Activated naive CD4-positive, alpha-beta T cell treated with Interleukin-2 at 50 U/mL for 16 hours (primary cell): ENCODE measurements at places on chromosomes 2 and 18.

GRCh38 chr18:58960946-58961722, 96.5 kb downstream of the ZNF532 start:
- no peak for DNase-seq

- no peak for DNase-seq
Observed at GRCh38 chr2:109448946-109449788, 164.6 kb downstream of the SEPTIN10 start.

DNA sequence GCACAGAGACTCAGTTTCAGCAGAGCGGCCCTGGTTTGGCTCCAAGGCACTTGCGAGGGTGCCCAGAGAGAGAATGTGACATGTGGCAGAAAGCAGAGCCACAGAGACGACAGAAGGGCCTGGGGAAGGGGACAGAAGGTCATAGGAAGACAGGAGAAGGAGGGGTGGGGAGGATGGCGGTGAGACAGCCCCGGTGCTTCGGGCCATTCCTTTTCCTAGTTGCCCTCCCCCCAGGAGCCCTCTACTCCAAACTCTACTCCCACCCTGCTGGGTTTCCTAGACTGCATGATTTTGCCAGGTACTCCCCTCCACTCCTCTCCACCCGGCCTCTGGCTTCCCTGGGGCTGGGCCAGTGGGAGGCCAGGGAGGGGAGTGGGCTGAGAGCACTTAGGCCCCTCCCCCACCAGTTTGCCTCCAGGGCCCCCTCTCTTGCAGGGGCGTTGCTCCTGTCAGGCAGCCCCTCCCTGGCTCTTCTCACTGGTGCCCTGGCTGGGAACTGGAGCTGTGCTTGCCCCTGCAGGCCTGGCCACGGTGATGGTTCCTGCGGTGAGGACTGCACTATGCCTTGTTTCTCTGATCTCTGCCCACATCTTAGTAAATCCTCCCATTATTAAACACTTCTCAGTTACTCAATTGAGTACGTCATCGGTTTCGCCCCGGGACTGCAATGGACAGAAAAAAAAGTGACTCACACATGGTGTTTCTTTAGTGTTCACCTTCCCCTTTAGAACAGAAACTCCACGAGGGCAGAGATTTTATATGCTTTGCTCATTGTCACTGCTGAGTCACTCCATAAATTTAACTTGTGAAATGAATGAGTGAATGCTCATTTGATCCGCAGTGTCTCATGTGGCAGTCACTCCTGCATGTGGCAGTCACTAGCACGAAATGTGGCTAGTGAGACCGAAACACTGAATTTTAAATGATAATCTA, 58.7 kb upstream of the SP3 start:
- DNase-seq: peak; percentile 51

- no peak for DNase-seq
Observed at GRCh38 chr2:16708173-16708572, 42.5 kb upstream of the CYRIA start.

GRCh38 chr2:86072271-86072858, 33.3 kb downstream of the POLR1A start:
- DNase-seq: no peak

DNA sequence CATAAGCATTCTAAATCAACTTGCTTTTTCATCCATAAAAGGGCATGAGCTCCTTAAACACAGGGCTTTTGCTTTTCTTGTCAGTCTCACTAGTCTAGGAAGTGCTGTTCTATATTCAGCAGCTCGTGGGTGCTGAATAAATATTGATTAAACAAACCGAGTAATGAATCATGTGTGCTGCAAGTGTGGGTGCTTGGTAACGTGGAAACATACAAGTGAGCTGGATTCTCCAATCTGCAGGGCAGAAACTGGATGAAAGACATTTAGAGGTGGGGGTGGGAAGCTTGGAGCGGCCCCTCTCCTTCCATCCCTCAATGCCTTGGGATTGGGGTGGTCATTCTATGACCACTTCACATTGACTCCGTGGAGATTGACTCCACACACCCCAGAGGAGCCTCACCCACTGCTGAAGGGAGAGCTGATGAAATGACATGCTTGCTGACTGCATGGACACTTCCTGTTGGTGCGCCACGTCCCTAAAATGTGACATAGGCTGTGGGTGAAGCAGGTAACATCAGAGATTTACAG, 114.6 kb downstream of the DOCK10 start:
- DNase-seq: peak; percentile 66

DNA sequence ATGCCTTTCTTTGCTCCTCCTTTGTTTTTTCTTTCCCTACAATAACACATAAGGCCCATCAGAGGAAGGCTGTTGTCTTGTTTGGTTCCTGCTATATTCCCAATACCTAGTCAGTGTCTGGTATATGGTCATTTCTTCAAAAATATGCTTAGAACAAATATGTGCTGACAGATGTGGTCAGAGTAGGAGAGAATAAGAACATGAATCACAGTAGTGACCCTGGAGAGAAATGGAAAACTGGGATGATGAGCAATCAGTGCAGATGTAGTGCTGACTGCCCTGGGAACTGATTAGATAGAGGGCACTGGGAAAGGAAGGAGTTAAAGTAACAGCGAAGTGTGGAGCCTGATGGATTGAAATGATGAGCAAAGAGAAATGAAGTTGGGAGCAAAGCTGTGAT, 189.4 kb upstream of the LHCGR start:
- no peak for DNase-seq

- DNase-seq: no peak
Observed at GRCh38 chr2:136126421-136126926, 8.5 kb upstream of the CXCR4 start.

- no peak for DNase-seq
Observed at GRCh38 chr2:45950606-45951005, 299.1 kb downstream of the PRKCE start.
